NCI-H345 (cell line): ENCODE measurements at places on chromosomes 6 and 20.

- peak; percentile 45 for DNase-seq
These were observed 25.4 kb upstream of the TCP11 start for GRCh38 chr6:35166520-35166919.

GRCh38 chr6:113362301-113363047 is 494.7 kb upstream of the MARCKS start:
- DNase-seq: no peak

DNA sequence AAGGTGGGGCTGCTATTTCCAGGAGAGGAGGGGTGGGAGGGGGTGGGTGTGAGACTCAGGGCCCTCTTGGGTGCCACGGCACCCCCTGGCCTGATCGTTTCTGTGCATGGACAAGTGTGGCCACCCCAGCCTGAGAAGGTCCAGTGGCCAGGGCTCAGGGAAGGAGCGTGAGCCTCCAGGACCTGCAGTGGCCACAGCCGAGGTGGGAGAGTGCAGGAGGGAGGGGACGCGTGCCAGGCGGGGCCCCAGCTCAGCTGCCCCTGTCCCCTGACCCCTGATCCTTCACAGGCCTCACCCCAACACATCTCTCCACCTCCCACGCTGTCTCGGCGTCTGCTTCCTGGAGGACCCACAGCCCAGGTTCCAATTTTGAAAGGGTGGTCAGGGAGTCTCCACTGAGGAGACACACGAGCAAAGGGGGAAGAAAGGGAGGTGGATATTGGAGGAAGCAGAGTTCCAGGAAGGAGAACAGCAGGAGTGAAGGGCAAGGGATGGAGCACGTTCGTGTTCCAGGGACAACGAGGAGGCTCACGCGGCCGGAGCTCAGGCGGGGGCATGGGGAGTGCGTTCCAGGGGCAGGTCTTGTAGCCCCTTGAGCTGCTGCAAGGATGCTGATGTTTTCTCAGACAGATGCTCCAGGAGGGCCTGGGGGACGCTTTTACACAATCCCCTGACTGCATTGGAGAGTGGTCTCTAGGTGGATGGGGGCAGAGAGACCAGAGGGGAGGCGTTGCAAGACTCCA is 4.2 kb upstream of the HRH3 start:
- DNase-seq: no peak

DNA sequence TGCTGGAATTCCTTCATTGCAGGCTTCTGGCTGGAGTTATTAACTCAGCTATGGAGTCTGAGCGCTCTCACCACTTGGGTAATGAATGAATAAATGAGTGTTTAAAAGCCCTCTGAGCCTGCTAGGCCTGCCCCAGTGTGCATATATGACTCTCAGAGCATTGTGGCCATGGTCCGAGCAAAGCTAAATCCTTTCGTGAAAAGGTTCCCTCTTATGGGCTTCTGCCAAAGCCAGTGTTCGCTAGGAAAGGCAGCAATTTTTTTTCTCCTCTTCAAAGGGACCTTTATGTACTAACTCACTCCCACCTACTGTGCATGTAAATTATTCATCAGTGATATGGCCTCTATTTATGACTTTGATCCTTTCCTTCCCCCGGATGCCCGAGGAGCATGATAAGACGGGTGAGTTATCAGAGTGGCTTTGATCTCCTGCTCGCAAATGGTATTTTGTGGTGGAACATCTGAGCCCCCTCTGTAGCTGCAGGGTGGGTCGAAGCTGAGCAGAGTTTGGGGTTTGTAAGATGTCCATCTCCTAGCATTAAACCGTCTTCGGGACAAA is 88.6 kb downstream of the LINC00237 start:
- DNase-seq: no peak

- no peak for DNase-seq
These were observed 4.4 kb downstream of the IL20RA start for GRCh38 chr6:137040393-137040792.

DNA sequence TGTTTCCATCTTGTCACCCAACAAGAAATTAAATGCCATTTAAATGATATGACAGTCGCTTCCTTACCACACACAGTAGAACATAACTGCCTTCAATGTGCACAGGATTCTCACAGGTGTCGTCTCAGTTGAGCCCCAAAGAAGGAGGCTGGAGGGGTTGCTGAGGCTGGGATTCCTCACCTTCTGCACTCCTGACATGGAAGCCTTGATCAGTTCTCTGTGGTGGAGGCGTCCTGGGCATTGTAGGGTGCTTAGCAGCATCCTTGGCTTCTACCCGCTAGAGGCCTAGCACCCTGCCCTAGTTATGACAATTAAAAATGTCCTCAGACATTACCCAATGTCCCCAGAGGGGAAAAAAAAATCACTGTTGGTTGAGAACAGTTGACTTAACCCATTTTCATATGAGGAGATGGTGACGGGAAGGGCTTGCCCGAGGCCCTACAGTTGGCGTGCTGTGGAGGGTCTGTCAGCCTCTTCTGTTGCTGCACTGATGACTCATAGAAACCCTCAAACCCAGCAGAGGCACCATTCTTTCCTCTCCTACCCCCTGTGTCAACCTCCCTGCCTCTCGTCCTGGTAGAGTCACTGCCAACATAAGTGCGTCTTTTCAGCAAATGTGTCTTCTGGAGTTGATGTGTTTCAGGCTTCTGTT is 19.3 kb upstream of the ZNF831 start:
- DNase-seq: no peak

GRCh38 chr6:160950507-160950906 is 41.1 kb upstream of the MAP3K4 start:
- DNase-seq: no peak

- DNase-seq: no peak
These were observed 1.4 kb downstream of the RIMS1 start for GRCh38 chr6:71887744-71888230.

- no peak for DNase-seq
These were observed 23.3 kb upstream of the CRIP3 start for GRCh38 chr6:43331891-43332290.

- peak; percentile 83 for DNase-seq
These were observed 22.8 kb upstream of the PCMTD2 start for GRCh38 chr20:64232794-64233193.

DNA sequence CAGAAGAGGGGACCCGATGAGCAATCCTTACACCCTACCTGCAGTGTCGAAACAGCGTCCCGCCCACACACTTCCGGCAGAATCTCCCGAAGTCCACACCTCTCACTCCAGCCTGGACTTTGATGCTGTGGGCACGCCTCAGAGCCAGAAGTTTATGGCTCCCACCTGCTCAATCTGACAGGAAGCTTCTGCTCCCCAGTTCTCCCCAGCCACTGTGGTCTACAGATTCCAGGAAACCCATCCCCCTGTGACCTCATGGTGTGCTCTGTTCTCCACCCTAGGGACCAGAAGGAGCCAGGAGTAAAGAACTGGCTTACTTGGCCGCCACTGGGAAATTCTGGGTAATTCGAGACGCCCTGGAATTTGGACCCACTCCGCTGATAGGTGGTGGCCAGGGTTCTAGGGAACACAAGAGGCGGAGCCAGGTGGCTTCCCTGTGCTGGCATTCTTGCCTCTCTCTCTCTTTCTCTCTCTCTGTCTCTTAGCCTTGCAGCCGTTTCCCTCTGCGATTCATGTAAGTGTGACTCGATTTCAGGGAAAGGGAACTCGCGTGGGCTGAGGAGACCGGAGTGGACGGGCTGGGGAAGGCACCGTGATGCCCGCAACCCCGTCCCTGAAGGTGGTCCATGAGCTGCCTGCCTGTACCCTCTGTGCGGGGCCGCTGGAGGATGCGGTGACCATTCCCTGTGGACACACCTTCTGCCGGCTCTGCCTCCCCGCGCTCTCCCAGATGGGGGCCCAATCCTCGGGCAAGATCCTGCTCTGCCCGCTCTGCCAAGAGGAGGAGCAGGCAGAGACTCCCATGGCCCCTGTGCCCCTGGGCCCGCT is at the start of gene TRIM15:
Gene TRIM15 (plus strand): TSS at position 457 of the 828 bp plus-strand sequence. CDS start 139 bp downstream, at position 596.
- no peak for DNase-seq

DNA sequence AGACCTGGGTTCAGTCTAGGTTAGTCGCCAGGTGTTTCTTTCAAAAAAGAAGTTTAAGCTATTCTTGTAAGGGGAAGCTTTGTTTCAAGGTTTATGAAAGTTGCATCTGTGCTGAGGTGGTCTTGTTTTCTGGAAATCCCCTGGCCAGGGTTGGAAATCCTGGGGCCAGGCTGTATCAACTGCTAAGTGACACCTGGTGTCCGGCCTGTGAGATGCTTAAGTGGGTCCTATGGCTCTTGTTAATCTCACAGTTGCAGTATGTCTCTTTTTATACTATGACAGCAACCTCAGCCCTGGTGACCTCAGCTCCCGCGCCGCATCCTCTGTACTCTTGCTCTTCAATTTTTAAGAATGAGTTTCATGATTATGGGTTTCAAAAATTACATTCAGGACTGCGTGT is 72.0 kb downstream of the CHMP4B start:
- DNase-seq: no peak

- DNase-seq: no peak
These were observed 135.6 kb downstream of the SLC24A3 start for GRCh38 chr20:19347943-19348456.

GRCh38 chr20:31860390-31861134 is 9.8 kb downstream of the DUSP15 start:
- no peak for DNase-seq

DNA sequence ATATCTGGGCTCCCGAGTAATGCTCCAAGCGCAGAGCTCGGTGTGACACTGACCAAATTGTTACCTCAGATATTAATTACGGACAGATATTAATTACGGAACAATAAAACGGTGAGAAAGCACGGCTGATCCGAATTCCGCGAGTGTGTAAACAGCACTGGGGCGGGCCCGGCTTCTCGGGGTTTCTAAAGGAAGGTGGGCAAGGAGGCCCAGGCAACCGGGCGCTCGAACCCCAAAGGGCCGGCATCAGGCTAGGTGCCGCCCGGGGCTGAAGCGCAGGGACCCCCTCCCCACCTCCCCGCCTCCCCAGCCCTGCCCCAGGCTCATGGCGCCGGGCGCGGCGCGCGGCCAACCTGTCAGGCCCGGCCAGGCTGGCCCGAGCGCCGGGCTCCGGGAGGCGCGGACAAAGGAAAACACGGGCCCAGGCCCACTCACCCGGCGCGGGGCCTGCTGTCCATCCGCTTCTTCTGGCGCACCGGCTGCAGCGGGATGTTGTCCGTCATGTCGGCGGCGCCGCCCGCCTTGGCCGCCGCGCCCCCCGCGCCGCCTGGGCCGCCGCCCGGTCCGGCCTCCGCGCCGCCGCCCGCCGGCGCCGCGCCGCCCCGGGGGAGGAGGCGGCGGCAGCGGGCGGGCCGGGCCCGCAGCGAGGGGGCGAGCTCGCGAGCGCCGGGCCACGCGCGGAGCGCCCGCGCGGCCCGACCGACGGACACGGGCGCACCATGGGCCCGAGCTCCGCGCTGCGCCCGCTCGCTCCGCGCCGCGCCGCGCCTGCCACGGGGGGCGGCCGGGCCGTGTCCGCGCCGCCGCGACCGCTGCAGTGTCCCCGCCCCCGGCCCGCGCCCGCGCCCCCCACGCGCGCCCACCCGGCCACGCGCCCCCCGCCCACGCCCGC is at the start of gene ATP9A:
Gene ATP9A (minus strand): TSS at position 524 of the 892 bp plus-strand sequence. CDS start 21 bp downstream, at position 503.
- DNase-seq: peak; percentile 51
